ENCODE measurements at places on chromosomes 16 and 17.

DNA sequence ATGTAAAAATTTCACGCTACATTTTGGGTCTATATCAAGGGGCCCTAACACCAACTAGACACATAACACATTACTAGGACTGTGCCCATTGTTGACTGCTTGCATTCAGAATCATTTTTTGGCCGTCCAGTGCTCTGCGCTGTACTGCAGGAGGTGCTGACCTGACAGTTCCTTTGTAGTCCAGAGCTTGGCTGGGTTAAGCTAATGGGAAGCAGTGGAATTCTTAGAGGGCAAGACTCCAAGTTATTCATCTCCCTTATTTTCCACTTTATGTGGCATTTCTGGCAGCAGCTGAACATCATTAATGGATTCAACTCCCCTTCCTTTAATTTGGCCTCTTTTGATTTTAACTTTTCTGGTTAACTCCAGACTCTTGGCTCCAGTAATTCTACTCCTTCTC lies 351.7 kb downstream of the CDH8 start:
- no peak for DNase-seq

DNA sequence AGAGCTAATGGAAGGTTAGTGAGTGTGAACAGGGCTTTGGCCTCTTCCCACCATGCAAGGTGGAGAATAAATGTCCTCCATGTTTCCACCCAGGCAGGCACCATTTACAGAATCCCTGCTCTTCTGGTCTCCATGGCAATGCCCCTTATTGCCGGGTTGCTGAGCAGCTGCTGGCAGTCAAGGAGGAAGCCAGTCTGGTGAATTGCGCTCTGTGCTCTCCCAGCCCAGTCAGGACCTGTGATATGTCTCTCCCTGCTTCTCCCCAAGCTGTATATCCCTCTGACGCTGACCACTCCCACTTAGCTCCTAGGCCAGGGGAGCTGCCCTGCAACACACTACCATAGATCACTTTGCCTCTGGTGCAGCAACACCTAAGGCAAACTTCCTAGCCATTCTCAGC lies 402.1 kb upstream of the ERCC4 start:
- DNase-seq = no peak

GRCh38 chr17:1123921-1124715 lies 55.7 kb downstream of the ABR start:
- peak; percentile 67 for DNase-seq

GRCh38 chr17:74361230-74362068 lies at the start of gene BTBD17:
BTBD17 (minus strand) TSS chr17:74361868; CDS start chr17:74361819, 49 bp downstream.
- peak; percentile 24 for DNase-seq

- no peak for DNase-seq
Observed at GRCh38 chr17:17398943-17399926, 77.6 kb upstream of the MED9 start.

GRCh38 chr17:35433075-35433894 lies 985 bp upstream of the SLFN12 start:
- no peak for DNase-seq

GRCh38 chr16:22077700-22078313 lies 14.5 kb upstream of the VWA3A start:
- peak; percentile 32 for DNase-seq

GRCh38 chr17:40312893-40313667 lies 4.1 kb downstream of the RARA start:
- no peak for DNase-seq

DNA sequence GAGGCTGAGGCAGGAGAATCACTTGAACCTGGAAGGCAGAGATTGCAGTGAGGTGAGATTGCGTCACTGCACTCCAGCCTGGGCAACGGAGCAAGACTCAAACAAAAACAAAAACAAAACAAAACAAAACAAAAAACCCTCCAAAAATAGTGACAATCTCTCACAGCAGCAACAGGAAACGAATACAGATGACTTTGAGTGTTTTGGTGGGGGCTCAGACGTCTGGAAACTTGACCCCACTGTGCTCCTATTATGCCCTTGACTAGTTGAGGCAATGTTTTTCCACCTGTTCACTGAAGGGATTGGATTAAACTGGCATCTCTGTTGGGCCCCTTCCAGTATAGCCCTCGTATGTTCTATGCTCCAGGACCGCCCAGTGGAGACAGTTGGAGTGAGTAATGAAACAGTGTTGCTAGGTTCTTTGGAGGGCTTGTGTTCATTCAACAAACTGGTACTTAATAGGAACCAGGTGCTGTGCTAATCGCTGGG lies 167.0 kb downstream of the UTP18 start:
- DNase-seq = peak; percentile 79

DNA sequence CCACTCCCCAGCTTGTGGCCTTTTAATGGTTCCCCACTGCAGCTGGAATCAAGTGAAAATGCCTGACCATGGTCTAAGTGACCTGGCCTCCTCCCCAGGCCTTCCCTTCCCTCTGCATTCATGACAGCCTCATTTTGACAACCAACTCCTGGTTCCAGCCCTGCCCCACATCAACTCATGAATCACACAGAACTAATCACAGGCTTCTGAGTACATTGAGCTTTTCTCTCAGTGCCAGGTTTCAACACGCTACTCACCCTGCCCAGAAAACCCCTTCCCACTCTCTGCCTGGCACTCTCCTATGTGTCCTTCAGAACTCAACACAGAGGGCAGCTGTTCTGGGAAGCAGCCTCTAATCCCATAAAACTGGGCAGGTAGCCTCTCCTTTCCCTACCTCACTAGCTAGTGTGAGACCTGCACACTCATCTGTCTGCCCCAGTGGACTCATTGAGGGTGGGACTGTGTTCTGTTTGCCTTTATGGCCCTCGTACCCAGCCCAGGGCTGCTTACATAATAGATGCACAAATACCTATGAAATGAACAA lies 313.6 kb downstream of the GRIN2A start:
- DNase-seq = no peak

DNA sequence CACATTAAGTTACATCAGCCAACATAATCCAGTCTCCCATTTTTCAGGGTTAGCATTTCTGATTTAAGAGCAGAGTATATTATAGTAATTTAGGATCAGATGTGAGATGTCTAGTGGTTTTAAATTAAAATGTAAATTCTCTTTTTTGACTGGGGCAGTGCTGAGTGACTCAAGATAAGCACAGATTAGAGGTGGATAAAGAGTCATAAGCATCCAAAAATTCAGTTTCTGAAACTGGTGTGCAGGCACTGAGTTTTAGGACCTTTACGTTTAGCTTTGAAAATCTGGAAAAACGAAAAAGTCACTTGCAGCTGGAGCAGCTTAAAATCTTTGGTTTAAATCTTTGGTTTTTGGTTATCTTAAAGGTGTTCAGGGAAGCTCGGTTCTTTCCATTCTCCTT lies 190.7 kb downstream of the FTO start:
- no peak for DNase-seq

- no peak for DNase-seq
Observed at GRCh38 chr16:29678691-29679267, at the start of gene QPRT. QPRT (plus strand) TSS chr16:29679180; CDS start chr16:29679198, 18 bp downstream.

DNA sequence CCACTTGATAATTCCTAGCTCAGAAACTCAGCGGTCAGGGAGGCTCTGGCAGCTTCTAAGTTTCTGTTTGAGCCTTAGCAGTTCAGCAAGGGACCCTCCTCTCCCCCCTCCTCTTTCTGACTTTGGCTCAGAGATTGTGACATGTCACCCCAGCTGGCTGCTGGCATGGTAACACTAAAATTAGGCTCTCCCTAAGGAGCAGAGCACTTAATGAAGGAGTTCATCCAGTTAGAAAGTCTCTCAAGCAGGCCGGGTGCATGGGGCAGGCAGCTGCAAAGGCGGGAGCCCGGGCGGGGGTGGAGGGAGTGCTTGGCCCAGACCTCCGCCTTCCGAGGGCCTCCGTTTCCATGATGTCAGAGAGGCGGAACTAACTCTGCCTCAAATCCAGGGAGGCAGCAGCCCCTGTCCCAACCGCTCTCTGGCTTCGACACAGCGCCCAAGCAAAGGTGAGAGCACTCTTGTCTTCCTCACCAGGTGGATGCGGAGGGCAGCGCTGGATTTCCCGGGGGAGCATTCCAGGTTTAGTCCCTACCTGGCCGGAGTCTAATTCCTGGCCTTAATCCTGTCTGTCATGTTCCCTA lies 128.0 kb upstream of the PLCG2 start:
- no peak for DNase-seq

DNA sequence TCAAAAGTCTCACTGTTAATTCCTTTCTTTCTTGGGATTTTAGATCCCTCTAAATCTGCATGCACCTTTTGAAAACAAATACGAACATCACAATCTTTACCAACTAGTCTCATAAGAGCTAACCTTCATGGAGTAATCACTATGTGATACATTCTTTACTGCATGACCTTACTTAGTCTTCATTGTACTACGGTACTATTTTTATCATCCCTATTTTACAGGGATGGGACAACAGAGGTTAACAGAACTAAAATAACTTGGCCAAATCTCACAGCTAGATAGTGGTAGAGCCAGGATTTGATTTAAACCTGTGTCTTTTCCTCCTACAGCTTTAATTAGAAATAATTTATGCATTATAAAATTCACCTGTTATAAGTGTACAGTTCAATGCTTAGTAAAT lies 32.9 kb upstream of the TAOK1 start:
- DNase-seq = no peak

- peak; percentile 36 for DNase-seq
Observed at GRCh38 chr16:11254913-11255736, 879 bp downstream of the SOCS1 start.

- DNase-seq = no peak
Observed at GRCh38 chr17:17121162-17121561, 78.9 kb downstream of the MPRIP start.

DNA sequence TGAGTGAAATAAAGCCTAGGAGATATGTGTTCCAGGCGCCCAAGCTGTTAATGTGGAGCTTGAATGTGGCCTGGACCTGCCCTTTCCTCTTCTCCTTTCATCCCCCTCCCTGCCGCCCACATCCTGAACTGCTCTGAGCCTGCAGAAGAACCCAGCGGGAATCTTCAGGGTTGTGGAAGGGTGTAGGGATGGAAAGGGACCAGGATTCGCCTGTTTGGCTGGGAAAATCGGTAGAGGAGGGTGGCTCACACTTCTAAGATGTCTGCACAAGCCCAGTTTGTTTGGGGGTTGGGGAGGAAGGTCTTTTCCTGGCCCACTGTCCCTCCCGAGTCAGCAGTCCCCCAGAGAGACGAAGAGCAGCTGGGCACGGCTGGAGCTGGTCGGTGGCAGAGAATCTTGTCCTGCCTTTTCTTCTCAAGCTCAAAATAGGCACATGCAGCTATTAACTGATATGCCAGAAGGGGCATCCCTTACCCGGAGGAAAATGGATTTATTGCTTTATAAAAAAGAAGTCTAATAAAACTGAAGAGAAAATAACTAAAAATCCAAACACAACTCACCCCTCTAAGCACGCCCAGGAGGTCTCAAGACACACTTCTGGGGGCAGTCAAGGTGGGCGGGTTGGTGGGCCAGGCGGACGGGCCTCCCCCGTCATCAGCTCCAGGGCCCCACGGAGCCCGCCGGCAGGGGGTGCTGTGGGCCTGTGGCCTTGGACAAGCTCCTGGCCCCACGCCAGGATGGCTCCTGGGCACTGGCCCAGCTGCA lies 11.5 kb upstream of the PITPNA start:
- no peak for DNase-seq
